ENCODE measurements at places on chromosomes 12 and 14.

GRCh38 chr12:74722709-74723108 lies 185.1 kb downstream of the ATXN7L3B start:
- DNase-seq = no peak

DNA sequence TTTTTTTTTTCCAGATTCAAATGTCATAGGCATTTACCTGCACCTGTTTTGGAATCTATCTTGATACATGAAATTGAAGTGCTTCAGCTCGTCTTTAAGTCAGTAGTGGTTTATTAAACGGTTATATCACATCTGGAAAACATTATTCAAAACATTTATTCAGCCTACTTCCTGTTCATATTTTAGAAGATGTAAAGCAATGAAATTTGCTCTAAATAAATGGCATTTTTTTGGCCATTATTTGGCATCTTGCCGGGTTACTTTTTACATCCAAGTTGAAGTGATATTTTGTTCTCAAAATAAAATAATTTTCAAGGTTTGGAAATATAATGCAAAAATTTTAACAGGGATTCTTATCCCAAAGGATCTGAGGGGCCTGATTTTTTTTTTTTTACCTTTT lies 103.1 kb downstream of the EML1 start:
- no peak for DNase-seq

GRCh38 chr12:57280211-57281062 lies 29.4 kb upstream of the STAC3 start:
- DNase-seq = peak; percentile 81

DNA sequence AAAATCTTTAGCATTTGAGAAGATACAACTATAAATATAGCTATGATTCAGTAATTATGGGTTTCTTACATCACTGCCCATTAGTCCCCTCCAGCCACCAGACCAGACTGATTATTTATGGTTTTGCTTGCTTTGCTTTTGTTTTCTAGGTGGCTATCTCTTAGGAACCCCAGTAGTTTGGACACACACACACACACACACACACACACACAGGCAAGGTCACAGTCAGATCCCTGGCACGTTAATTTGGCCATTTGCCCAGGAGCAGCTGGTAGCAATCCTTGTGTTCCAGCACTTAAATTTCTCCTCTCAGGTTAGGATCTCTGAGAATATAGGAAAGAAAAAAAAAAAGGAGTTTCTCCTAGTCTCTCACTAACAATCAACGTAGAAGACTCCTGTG lies 90.2 kb upstream of the RESF1 start:
- DNase-seq = no peak

DNA sequence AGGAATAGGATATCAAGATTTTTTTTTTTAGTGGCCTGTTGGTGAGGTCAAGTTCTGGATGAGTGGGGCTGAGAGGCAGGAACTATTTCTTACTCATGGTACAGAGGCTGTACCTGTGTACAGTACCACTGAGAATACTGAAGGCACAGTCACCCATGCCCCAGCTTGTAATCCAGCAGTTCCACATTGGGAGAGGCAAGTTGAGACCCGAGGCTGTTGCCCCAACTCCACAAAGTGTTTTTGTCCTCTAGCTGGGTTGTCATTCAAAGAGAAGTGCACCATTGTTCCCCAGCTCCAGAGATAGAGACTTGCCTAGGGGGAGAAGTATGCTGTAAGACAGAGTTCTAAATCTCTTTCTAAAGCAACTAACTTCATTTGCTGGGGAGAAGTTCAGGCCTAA lies 38.7 kb downstream of the ARID2 start:
- no peak for DNase-seq

- DNase-seq = peak; percentile 39
Observed at GRCh38 chr12:15700595-15700994, 88.6 kb downstream of the EPS8 start.

DNA sequence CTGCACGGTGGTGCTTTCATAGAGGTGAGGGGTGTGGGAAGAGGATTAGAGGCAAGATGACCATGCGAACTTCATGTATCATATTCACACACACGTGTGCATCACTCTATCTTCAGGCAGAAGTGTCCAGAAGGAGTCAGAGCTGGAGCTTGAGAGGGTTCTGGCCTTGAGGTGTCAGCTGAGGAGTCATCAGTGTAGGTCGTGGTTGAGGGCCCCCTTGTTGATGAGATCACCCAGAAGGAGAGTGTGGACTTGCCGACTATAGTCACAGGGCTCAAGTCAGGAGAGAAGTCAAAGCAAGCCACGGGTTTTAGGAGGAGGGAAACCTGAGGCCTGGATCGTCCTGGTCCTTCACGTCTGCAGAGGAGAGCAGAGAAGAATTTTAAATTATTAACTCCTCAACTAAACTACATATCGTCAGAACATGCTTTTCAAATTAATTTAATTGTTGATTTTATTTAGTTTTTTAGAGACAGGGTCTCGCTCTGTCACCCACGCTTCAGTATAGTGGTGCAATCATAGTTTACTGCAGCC lies 25.4 kb downstream of the EML1 start:
- no peak for DNase-seq

- DNase-seq = no peak
Observed at GRCh38 chr12:15837141-15837790, 44.9 kb upstream of the STRAP start.

GRCh38 chr14:91281346-91281745 lies 36.8 kb upstream of the GPR68 start:
- DNase-seq = no peak

DNA sequence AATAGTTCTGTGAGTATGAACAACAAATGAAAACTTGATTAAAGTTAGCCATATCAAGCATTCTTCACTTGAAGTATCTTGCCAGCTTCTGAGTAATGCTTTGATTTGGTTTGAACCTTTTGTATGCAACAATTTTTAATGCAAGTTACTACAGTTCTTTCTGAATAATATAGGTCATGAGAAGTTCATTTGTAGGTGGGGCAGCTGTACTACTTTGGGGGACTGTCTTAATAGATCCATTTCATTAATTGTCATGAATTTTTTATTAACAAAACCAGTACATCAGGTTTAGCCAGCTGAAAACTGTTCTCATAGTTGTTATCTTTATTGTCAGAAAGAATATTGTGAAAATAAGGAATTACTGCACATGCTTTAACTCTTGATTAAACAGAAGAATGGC lies 142.7 kb downstream of the FOXA1 start:
- DNase-seq = no peak

- peak; percentile 38 for DNase-seq
Observed at GRCh38 chr12:124774462-124775167, 89.0 kb downstream of the SCARB1 start.

DNA sequence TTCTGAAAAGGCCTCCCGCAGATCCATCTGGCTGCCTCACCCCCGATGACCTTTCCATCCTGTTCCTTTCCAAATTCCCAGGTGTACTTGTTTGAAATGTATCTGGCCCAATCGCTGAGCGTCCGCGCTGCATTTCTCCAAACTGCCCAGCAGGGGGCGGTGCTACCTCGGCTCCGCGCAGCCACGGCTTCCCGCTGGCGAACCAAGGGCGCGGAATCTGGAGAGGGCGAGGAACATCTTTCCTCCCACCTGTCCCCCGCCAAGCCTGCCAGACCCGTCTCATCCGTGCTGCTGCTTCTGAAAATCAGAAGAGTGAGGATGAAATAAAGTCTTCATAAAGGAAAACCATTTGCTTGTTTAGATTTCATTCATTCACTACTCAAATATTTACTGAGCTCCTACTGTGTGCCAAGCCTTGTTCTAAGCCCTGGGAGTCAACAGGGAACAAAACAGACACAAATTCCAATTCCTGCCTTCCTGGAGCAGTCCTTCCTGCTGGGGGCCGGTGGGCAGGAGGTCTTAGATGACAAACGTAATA lies 16.8 kb upstream of the MYL2 start:
- peak; percentile 50 for DNase-seq

GRCh38 chr14:23613242-23614070 lies 22.7 kb upstream of the DHRS2 start:
- DNase-seq = no peak

DNA sequence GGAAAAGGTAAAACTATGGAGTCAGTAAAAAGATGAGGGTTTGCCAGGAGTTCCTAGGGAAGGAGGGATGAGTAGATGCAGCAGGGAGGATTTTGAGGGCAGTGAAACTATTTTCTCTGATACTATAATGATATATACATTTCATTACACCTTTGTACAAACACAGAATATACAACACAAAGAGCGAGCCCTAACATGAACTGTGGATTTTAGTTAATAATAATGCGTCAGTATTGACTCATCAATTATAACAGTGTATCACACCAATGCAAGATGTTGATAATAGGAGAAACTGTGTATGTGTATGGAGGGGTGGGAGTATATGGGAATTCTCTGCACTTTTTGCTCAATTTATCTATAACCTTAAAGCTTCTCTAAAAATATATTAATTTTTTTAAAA lies 404.3 kb upstream of the NOVA1 start:
- DNase-seq = no peak

GRCh38 chr12:51832354-51833107 lies 16.0 kb downstream of the FIGNL2 start:
- no peak for DNase-seq

DNA sequence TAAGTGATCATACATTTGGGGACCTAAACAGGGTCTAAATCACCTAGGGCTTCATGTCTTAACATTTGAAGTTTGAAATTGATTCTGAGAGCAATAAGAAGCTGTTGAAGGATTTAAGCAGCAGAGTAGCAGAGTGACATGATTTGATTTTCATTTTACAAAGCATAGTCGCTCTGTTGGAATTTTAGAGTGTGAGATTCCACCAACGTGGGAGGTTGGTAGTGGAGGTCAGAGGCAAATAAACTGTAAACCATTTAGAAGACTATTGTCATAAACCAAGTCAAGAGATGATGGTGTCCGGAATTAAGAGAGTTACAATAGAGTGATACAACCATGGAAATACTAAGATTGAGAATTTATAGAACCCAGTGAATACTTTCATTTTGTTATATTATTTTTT lies 52.7 kb upstream of the ZDHHC17 start:
- no peak for DNase-seq

DNA sequence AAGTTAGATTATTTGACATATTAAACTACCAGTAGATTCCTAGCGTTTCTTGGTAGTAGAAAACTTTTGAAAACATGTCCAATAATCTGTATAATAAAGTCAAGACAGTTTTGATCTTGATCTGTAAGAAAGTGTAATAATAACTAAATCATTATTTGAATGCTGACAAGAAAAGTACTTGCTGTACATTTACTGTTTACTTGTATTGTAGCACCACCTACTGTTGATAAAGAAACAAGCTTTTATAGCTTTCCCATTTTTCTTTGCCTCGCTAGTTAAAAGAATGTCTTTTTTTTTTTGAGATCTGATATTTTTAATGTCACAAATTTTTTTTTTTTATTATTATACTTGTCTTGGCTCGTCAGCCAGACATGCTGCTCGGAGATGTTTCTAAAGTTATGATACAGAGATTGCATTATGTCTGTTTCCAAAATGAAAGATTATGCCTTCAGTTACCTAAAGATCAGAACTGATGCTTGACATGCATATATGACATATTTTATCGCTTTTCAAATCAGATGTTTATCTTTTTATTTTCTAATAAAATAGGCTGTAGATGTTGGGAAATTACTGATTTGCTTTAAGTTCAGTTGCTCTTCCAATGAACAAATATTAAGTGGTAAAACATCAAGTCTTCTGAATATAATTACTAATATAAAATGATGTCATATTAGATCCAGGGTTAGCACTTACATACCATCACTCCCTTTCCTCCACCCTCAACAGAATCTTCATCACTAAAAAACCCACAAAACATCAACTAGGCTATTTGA lies 140.5 kb downstream of the AKAP6 start:
- no peak for DNase-seq

- DNase-seq = no peak
Observed at GRCh38 chr12:26122061-26122680, 2.7 kb downstream of the BHLHE41 start.

DNA sequence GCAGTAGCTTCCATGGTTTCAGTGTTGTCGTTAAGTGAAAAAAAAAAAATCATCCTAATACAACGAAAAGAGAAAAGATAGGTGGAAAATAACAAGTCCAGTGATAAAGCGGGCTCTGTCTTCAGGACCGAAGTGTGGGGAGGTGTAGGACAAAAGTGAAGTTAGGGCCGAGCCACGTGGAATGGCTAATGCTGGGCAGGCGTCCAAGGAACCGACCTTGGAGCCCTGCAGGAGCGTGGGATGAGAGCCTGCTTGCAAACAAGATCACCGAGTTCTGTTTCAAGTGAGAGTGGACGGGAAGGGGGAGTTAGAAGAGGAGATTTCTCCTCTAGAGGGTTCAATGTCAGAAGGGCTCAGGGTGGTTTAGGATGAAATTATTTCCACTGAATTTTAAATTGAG lies 22.2 kb downstream of the A2ML1 start:
- DNase-seq = no peak

DNA sequence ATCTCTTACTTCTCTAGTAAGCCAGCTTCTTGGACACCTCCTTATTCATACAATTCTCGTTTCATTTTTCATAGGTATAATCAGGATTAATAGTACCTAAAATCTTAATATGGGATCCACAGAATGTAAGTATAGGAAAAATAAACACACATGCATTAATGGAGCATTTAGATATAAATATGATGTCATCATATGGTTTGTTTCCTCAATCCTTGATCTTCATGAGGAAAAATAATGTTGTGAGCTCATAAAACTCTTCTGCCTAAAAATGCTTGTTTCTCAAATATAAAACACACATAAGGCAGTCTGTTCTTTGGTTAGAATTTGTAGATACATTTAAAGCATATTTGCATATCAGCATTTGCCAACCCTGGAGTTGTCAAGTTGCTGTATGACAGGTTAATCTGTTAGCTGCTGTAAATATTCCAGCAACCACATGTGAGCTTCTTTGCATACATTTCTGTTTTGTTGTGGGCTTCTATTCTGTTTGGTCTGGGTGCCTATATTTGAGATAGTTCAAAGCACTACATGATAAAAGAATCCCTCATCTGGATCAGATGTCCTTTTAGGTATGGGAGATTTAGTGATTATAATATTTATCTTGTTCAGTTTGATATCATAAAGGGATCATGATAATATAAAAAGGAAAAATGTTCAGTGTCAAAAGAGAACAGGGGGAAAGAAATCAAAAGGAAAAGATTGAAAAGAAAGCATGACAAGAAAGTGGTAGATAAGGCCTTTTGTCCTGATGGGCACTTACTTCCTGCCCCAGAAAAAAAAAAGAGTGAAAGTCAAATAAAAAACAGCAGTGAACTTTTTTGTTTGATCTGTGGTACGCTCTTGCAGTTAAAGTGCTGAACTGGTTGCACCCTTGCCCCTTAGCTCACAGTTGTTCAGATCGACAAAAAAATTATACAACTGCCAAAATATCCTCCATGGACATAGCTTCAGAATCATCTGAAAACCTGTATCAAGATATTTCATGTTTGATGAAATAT lies 68.6 kb downstream of the ACSS3 start:
- no peak for DNase-seq

All from CD4-positive, alpha-beta T cell treated with Interleukin-2 at 100 ng/mL for 4 hours (primary cell).